ENCODE measurements at places on chromosomes 2 and 18.

- no peak for DNase-seq
These were observed 81.9 kb downstream of the TGOLN2 start for GRCh38 chr2:85245891-85246290.

- DNase-seq: no peak
These were observed 160.9 kb downstream of the ZEB2 start for GRCh38 chr2:144358979-144359541.

DNA sequence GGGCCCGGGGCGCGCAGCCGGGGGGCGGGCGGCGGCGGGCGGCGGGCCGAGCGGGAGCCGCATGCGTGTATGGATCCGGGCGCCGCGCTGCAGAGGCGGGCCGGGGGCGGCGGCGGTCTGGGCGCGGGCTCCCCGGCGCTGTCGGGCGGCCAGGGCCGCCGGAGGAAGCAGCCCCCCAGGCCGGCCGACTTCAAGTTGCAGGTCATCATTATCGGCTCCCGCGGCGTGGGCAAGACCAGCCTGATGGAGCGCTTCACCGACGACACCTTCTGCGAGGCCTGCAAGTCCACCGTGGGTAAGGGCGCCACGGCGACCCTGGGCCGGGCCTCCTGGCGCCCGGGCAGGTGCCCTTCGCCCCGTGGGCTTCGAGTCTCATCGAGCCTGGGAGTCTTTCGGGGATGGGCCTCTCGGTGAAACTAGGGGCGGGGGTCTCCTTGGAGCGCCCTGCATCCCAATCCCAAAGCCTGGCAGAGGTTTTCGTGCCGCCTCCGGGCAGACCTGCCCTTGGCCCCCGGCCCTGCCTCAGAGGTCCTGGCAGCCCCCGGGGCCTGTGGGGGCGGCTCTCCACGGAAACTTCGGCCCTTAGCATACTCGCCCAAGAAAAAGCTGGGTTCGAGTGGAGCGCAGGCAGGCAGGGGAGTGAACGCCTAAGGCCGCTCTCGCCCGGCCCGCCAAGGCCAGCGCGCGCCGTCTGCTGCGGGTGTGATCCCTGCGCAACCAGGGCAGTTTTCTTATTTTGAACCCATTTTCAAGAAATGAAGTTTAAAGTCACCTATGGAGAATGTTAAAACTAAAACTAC lies 622 bp downstream of the RAB12 start:
- DNase-seq: no peak

GRCh38 chr2:136188086-136188485 lies 70.1 kb upstream of the CXCR4 start:
- DNase-seq: no peak

DNA sequence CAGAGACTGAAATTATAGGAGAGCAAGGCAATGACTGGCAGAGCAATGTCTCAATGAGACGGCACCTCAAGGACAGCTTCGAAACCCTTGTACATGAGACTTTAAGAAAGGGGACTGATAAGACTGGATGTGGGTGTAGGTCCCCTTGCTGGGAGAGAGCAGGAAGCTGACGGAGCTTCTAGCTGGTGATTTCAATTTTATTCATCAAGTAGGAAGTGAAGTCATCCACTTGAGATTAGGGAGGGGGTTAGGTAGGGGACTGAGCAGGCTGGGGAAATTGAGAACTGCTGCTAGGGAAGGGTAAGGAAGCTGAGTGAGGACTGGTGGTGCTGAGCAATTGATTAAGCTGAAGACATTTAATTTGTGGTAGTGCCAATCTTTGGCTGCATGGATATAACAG lies 99.5 kb upstream of the ITGB6 start:
- no peak for DNase-seq

DNA sequence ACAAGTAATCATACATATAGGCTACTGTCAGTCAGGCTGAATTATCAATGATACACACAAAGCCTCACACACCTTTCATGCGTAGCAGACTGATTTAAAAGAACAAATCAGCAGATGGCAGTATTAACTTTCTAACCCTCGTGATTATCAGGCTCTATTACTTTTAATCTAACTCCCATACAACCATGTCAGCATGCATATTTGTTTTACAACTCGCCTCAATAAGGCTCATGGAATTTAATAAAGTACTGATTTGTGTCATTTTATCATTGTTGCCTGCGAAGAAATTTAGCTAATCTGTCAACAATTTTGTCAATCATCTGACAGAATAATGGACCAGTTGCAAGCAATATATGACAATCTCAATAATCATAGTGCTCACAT lies 82.8 kb downstream of the SLC25A12 start:
- peak; percentile 11 for DNase-seq

- DNase-seq: no peak
These were observed 36.6 kb downstream of the CEP68 start for GRCh38 chr2:65092791-65093190.

DNA sequence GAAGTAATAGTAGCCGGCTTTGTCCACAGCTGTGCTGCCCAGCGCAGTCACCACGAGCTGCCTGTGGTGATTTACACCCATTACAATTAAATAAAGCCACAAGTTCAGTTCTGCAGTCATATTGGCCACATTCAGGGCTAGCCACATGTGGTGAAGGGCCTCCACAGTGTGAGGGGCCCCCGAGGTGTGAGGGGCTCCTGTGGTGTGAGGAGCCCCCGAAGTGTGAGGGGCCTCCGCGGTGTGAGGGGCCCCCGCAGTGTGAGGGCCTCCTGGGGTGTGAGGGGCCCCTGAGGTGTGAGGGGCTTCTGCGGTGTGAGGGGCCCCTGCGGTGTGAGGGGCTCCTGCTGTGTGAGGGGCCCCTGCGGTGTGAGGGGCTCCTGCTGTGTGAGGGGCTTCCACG lies 191.2 kb downstream of the CTIF start:
- no peak for DNase-seq

Measured in cerebellum (tissue), 4 donors.